Dorsolateral prefrontal cortex (tissue), 122 donors: ENCODE measurements at places on chromosomes 11 and 22.

DNA sequence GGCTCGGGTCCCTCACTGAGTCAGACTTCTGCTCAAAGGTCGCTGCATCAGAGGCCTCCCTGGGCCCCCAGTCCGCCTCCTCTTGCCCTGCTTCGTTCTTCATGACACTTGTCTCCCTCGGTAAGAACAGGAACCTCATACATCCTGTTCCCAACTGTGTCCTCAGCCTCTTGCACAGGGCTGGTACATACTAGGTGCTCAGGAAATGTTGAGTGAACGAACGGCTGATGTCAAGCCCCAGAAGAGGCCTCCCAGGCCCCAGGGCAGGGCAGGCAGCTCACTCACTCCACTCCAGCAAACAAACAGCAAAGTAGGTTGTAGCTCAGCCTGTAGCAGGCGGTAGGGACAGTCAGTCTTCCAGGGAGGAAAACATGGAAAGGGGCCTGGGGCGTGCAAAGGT lies 17.2 kb downstream of the SYNGR1 start:
- no peak for DNase-seq

DNA sequence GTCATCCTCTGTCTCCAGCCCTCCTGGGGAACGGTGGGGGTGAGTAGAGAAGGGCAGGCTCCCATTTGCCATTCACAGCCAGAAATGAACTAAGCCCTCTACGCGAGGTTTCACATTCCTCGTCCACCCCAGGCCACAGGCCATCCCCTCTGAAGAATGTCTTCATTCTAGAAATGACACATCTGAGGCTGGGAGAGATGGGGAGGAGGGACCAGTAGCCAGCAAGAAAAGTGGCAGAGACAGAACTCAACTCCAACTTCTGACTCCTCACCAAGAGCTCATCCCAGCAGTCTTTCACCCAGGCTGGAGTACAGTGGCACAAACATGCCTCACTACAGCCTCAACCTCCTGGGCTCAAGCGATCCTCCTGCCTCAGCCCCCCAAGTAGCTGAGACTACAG lies 3.4 kb downstream of the CTSF start:
- no peak for DNase-seq

DNA sequence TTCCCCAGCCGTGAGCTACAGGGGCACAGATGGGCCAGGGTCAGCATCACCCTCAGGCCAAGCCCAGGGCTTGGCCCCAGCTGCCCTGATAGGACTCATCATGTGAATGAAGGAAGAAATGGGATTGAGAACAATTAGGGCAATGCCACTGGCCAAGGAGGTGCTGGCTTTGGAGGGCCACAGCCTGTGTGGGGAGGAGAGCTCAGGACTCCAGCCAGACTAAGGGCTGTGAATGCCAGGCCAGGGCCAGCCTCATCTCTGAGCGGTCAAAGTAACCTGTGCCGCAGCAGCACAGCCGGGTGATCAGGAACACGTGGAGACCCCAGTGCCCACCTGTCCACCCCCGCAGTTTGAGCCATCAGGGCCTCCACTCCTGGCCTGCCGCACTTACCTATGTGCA lies 10.1 kb downstream of the CHID1 start:
- DNase-seq, result peak; percentile 38

DNA sequence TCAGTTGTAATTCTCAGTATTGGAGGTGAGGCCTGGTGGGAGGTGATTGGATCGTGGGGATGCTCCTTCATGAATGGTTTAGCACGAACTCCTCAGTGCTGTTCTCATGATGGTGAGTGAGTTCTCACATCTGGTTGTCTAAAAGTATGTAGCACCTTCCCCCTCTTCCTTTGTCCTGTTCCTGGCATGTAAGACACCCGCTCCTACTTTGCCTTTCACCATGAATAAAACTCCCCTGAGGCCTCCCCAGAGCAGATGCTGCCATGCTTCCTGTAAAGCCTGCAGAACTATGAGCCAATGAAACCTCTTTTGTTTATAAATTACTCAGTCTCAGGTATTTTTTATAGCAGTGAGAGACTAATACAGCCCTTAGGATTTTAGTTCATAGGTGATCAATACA lies 191.5 kb downstream of the MAML2 start:
- DNase-seq, result no peak

GRCh38 chr22:30324014-30324730 lies 2.6 kb downstream of the TBC1D10A start:
- DNase-seq, result no peak

- peak; percentile 40 for DNase-seq
These were observed 91.8 kb upstream of the LDLRAD3 start for GRCh38 chr11:35852056-35852455.

DNA sequence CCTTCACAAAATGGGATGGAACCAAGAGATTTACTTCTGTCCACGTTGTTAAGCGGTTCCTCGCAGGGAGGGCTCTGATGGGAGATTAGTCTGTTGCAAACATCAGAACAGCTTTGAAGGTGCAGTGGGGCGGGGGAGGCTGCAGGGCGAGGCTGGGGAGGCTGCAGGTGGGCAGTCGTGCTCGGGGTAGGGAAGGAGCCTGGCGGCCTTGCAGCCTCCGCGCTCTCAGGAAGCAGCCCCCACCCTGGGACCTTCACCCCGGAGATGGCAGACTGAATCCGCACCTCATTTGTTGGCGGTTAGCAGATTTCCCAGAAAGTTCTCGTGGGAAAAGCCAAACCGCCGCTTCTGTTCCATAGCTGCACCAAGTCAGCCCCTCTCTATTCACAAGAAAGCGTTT lies 237.3 kb downstream of the BRD1 start:
- no peak for DNase-seq

DNA sequence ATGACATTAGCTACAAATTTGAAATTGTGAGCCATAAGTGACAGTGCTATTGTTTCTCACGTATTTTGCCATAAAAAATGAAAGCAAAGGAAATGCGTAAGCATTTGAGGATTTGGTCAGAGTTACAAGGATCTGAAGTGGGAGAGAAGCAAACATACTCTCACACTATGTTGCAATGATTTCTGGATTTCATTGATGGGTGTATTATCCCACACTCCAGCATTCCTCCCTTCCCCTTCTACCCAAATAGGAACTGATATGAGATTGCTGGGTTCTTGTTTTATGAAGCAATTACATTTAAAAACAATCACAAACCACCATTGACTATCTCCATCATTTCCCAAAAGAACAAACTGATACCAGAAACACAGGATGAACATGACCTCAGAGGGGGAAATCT lies 314.0 kb upstream of the CTSC start:
- no peak for DNase-seq

GRCh38 chr11:7364660-7365059 lies 113.0 kb downstream of the SYT9 start:
- DNase-seq, result no peak

- DNase-seq, result no peak
These were observed 96.5 kb downstream of the ARHGAP8 start for GRCh38 chr22:44848791-44849420.

DNA sequence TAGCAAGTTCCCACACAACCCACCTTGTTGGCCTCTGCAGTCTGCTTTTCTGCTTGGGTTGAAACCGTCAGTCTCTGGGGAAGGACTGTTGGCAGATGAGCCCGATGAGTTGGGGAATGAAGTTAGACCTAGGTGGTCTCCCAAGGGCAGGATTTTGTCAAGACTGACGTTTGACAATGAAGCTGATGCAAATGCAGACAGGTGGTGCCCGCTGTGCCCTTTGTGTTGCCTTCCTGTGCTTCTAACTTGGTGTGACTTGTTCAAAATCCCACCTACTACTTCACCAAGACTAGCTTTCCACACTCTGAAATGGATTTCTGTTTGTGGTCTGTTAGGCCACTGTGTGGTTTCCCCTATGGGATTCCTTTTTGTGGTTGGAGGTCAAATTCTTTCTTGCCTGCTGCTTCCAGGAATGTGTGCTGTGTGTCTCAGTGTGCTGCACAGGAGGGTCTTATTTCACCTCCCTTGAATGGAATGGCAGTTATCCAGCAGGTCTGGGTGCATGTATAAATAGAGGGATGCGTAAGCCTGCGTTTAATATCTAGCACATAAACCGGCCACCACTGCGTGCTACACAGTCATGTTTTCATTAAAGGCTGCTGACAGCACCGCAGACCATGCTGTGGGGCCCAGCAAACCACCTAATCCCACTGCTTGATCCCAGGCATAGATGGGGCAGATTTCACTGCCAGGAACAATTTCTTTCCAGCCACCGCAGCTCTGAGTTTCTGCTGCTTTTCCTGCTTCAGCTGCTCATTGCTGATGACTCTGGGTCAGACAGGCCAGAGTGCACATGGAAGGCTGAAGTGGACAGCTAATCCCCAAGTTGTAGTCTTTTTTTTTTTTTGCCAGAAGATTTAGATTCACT lies 44.8 kb downstream of the ADAMTS8 start:
- no peak for DNase-seq

GRCh38 chr11:35866601-35867000 lies 77.3 kb upstream of the LDLRAD3 start:
- DNase-seq, result no peak

DNA sequence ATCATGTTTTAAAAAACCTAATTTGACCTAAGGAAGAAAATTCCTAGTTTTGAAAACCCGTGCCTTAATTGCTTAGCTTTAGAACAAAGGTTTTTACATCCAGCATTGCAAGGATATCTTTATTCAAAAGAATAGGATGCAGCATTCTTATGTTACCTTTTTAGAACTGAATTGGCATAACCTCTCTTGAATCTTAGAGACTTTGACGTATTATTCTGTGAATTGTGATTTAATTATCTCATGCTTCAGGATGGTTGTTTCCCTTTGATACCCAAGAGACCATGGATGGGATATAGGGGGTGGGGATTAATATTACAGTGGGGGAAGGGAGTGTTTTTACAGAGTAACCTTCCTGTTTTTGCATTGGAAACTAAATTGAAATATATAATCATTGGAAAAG lies 49.4 kb downstream of the ARHGEF12 start:
- DNase-seq, result no peak

GRCh38 chr11:72951193-72951592 lies 137.0 kb downstream of the ATG16L2 start:
- no peak for DNase-seq

- DNase-seq, result no peak
These were observed 162.4 kb downstream of the SOX6 start for GRCh38 chr11:16193897-16194381.

GRCh38 chr11:15705891-15706290 lies 591.2 kb downstream of the INSC start:
- no peak for DNase-seq

DNA sequence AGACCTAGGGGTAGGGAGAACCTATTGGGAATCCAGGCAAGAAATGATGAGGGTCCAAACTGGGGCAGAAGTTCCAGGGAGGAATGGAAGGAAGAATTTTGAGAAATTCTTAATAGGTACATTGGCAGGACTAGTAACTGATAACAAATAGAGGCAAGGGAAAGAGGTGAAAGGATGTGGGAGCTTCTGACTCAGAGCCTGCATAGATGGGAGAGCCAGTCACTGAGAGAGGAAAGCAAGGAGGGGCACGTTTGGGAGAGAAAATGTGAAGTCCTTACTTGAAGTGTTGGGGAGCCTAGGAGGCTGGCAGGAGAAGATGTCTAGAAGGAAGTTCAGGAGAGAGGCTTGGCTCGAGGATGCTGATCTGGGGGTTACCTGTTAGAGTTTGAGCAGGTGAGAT lies 104.6 kb upstream of the NCAM1 start:
- DNase-seq, result no peak

DNA sequence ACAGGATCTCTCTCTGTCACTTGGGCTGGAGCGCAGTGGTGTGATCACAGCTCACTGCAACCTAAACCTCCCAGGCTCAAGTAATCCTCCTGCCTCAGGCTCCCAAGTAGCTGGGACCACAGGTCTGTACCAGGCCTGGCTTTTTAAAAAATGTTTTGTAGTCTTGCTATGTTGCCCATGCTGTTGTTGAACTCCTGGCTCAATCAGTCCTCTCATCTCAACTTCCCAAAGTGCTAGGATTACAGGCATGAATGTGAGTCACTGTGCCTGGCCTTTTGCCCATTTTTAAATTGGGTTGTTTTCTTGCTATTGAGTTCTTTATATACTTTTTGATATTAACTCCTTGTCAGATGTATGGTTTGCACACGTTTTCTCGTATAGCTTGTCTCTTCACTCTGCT lies 33.0 kb upstream of the PITPNB start:
- no peak for DNase-seq

DNA sequence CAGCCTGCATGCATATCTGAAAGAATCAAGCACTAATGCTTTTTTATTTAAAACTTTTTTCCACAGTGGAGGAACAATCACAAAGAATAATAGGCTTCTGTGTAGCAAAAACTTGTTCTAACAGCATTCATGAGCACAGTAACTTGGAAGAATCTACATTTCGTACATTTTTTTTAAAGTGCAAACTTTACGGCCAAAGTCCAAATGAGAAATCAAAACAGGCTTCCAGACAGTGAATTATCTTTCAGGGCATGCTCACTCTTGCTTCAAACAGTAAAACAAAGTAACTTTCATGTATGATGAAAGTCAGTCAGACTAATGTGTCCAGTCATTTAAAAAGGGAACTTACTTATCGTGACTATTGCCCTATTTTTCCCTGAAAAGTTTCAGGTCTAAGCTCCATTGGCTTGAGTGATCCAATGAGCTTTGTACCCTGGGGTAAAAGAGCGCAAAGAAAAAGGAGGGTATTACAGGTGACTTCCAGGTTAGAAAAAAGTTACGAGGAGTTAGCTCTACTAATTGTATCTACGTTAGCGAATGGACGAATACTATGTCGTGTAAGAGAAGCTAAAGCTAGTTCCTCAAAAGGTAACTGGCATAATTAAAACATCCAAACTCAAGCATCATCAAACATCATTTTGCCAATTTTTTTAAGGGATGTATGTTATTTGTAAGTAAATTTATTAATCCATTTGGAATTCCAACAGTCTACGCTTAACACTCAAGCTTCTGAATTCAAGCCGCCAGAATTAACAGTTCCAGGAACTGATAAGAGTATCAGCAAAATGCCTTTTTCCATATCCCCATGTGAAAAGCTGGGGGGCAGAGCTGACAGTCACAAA lies 1.7 kb downstream of the PICALM start:
- no peak for DNase-seq

DNA sequence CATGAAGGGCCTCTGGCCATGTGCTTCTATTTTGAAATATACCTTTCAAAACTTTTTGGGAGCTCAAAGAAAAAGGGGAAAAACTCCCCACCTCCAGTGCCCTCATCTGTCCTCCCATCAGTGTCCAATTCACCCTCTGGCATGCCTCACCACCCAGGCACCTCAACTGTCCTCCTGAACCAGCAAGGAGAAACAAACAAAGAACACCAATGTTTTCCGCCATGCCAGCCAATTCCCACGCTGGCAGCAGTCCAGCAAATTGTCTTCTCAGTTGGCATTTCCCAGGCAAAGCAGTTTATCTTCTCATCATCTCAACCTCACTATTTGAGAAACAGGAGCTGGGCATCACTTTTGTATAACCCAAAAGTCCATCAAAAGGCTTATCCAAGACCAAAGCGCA lies 496.9 kb downstream of the SOX6 start:
- no peak for DNase-seq

DNA sequence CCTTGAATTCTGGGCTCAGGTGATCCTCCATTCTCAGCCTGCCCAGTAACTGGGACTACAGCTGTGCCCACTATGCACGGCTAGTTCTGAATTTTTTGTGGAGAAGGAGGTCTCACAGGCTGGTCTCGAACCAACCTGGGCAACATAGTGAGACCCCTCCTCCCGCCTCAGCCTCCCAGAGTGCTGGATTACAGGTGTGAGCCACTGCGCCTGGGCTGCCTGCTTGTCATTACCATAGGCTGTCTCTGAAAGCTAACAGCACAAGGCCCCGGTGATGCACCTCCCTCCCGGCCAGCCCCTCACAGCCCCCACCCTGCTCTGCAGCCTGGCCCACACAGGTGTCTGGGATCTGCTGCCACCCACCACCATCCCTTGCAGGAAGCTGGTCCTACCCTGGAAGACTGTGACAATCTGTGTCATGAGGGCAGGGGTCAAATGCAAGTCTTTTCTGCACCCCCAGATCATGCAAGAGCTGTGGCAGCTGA lies 82.4 kb downstream of the DGCR2 start:
- no peak for DNase-seq
